ENCODE measurements at places on chromosomes 5 and 9.

- DNase-seq: peak; percentile 75
Measured at GRCh38 chr5:141420855-141421488, at the start of gene PCDHGA11. Gene PCDHGA11, plus strand, starts transcription at chr5:141421051. Its CDS starts 177 bp downstream, at chr5:141421228.

GRCh38 chr9:91159664-91160121, 202.0 kb downstream of the AUH start:
- DNase-seq: no peak

GRCh38 chr5:123856766-123857165, 344.8 kb downstream of the CSNK1G3 start:
- DNase-seq: no peak

DNA sequence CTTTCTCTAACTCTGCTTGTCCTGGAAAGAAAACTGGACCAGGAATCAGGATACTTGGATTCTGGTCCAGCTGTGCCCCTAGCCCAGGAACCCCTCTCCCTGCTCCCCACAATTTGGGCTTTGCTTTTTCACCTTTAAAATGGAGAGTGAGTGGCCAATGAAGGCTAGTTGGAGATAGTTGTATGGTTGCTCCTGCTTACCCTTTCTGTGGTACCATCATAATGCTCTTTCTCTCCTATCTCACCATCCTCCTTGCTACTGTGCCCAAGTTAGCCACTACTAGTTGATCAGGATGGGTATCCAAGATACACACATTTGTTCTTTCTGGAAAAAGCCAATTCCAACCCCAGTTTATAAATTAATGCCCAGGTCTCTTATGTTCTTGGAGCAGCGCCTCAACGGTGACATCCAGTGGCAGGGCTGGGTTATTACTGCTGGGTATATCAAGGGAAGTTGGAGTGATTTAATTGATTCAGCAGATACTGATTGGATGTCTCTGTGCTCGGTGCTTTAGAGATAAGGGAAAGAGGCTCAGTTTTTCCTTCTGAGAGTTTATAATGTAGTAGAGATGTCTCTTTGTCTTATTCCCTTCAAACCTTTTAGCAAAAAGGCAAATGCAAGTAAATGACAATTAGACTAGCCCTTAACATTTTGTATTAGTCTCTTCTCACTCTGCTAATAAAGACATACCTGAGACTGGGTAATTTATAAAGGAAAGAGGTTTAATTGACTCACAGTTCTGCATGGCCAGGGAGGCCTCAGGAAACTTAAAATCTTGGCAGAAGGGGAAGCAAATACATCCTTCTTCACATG, 38.5 kb downstream of the FAXDC2 start:
- peak; percentile 73 for DNase-seq

DNA sequence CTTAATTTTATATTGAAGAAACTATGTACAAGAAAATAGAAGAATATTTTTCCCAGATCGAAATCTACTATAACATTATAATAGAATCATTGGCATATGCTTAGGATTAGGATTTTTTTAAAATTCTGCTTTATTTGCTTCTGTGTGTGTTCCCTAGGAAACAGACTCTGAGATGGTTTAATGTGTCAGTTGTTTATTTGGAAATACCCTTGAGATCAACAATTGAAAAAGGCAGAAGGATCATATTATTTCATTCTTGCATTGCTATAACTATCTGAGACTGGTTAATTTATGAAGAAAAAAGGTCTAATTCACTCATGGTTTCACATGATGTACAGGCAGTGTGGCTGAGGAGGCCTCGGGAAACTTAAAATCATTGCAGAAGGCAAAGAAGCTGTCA, 622.6 kb downstream of the PRR16 start:
- DNase-seq: no peak

- no peak for DNase-seq
Measured at GRCh38 chr5:94360382-94361130, 257.8 kb downstream of the KIAA0825 start.

DNA sequence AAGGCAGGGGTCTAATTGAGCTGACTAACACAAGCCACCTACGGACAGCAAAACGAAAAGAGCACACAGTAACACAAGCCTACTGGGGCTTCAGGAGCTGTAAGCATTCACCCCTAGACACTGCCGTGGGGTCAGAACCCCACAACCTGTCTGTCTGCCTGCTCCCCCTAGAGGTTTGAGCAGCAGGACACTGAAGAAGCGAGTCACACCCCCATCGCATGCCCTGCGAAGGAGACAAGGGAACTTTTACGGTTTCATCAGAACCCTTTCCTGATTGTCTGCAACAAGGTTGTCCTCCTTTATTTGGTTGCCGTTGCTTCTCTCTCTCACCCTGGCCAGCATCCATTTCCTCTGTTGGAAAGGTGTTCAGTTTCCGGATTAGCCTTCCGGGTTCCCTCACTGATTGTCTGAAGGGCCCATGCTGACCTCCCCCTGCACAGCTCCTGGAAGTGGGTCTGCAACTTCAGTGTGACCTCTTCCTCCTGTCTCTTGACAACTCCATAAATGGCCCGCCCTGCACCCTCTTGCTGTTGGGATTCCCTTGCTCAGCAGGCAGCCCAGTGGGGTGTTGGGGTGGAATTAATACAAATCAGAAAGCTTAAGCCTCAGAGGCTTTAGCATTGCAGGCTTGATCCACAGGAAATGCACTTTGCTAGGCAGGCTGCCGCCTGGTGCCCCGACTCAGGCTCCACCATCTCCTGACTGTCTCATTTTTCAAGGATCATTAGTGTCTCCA, 258.9 kb upstream of the TLE4 start:
- DNase-seq: no peak

GRCh38 chr5:32163785-32164184, 10.3 kb downstream of the GOLPH3 start:
- DNase-seq: no peak

DNA sequence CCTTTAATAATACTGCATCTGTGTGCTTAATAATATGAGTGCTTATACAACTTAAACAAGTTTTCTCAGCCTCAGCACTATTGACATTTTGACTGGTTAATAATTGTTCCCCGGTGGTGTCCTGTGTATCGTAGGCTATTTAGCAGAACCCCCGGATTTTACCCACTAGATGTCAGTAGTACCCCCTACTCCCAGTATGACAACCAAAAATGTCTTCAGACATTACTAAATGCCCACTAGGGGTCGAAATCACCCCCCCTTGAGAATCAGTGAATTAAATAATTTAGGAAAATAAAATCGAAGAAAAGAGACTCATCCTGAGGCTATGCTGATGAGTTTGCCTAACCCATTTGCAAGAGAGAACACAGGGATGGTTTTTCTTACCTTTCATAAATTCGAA, 166.3 kb downstream of the ATP10B start:
- DNase-seq: no peak

DNA sequence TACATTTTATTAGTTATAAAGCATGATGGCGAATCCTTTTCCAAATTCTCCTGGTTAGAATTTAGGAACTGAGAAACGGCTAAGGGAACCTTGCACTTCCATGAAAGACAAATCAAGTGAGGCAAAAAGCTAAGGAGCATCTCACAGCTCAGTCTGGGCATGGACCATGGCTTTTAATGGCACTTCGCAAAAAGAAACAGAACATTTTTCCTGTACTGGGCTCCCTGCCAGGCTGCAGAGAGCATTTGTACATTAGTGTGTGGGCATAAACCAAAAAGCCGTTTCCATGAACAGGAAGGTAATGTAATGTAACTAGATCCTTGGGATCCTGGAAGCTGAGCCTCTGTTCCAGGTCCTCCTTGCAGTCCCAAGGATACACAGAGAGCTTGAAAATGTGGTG, 354.2 kb downstream of the MRPS30 start:
- no peak for DNase-seq

DNA sequence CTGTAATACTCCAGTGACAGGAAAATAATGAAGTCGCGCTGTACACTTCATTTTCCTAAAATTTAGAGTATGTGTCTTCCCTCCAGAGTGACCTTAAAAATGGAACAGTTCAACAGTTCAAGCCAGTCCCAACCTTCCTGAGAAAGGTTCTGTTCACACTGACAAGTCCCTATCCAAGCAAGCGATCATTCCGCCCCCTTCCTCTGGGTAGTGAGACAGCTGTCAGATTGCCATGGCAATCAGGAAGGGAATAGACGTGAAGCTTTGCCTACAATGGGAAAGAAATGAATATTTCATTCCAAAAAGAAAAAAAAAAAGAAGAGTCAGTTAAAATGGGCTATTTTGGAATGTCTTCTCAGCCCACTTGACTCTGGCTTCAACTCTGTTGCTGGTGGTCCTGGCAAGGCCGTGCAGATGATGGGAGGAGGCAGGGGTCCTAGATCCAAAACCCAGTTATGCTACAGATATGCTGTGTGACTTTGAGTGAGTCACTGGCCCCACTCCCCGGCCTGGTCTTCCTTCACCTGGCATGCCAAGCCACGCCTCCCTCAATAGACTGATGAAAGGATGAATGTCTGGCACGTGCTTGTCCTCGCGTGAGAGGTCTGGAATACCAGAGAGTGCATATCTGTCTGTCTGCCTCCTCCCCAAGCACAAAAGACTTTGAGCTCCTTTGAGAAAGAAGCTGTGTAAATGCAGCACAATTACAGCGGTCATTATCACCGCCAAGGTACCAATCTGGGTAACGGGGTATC, 165.8 kb upstream of the WWC1 start:
- DNase-seq: no peak

DNA sequence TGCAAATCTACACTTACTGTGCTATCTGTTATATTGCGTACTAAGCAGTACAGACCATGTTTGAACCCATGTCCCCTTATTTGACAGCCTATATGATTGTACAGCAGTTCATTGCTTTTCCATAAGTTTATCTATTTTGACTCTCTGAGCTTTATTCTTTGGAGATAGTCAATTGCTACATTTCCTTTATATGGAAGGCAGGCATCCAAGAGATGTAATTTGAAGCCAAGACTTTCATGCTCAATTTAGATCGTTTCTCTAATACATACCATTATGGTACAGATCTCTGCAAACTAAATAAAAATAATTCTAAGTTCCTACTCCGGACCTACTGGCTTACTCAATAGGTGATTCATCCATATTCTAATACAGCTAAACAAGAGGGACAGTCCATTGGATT, 424.8 kb downstream of the TMEM38B start:
- DNase-seq: no peak

DNA sequence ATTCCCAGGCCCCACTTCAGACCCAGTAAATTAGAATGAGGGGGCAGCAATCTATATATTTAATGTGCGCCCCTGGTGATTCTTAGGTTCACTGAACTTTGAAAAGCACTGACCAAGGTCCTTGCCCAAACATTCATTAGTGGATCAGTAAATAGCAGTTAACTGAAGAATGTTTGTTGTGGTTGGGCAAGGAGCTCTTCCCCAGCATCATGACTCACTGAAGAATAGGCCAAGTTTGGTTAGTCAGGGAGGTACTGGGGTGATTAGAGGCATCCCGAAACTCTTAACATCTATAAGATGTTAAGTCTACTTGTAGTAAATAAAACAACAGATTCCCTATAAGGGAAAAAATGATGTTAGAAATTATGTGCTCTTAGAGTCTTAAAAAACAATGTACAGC, 833 bp upstream of the MROH2B start:
- DNase-seq: no peak

- DNase-seq: no peak
Measured at GRCh38 chr5:51517838-51518237, 134.6 kb downstream of the ISL1 start.

- DNase-seq: no peak
Measured at GRCh38 chr5:35294976-35295375, 64.7 kb upstream of the PRLR start.

- DNase-seq: no peak
Measured at GRCh38 chr5:108654051-108654450, 93.6 kb upstream of the FER start.

- peak; percentile 17 for DNase-seq
Measured at GRCh38 chr5:78647351-78647818, 1.2 kb downstream of the LHFPL2 start.

GRCh38 chr5:42301349-42301748, 121.9 kb upstream of the GHR start:
- DNase-seq: no peak

GRCh38 chr5:1883120-1883924, 597 bp upstream of the IRX4 start:
- no peak for DNase-seq
